ENCODE measurements at places on chromosomes 2 and 18.

- DNase-seq: no peak
Measured at GRCh38 chr2:42978175-42978886, 185.9 kb upstream of the HAAO start.

GRCh38 chr2:154698296-154698720 lies at the start of gene KCNJ3:
KCNJ3 (plus strand) TSS chr2:154698695; CDS start chr2:154698776, 81 bp downstream.
- DNase-seq: no peak

DNA sequence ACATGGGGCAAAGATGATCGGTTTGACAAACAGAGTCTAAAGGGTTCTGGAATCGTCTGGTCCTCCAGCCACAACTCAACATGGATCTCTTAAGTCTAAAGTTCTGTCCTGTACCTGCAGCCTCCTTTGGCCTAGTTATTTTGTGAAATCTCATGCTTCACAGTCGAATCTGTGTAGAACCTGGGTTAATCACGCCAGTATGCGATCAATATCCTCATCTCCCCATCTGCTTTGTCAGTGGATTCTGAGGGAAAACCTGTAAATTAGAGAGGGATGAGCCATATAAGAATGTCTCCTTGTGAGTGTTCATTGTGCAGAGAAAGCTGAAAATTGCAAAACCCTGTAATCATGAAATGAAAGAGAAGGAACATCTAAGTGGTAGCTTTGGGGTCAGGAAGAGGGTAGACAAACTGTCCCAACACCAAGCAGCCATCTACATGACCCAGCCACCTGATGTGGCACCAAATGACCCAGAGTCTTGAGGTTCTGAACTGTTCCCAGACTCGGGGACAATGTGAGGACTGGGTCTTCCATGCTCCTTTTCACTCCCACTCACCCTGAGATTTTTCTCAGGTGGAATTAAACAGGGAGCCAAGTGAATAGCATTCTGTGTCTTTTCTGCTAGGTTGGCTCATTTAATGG lies 175.6 kb downstream of the ALPK2 start:
- no peak for DNase-seq

DNA sequence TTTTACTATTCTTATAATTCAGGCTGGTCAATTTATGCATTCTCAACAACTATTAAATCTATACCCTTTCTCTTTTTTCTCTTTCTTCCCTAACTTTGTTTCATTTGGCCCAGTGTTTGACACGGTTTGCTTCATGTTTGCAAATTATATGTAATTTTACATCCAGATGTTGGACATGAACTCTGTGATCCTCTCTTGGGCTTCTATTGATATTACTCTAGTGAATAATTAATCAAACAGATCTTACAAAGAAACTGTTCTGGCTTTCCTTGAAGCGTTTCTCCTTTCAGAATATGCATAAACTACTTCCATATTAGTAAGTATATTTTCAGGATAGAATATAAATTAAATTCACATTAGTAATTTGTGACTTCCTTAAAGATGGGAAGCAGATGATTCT lies 225.1 kb upstream of the TMEFF2 start:
- DNase-seq: no peak

DNA sequence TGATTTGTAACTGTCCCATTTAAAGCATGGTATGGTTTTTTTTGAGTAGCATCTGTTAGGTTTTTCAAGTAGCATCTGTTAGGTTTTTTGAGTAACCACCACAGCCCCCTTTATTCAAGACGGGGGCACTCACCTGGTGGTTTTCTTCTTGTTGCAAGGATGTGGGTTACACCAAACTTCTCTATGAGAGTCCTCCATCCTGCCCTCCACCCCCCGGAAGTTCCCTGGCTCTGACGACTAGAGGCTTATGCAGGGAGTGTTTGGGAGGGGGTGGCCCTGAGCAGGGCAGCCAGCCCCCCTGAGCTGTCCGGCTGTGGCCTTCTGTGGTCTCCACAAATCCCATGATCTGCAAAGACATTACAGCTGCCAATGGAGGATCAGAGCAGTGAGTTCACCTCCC lies 39.3 kb downstream of the MTCL1 start:
- no peak for DNase-seq

DNA sequence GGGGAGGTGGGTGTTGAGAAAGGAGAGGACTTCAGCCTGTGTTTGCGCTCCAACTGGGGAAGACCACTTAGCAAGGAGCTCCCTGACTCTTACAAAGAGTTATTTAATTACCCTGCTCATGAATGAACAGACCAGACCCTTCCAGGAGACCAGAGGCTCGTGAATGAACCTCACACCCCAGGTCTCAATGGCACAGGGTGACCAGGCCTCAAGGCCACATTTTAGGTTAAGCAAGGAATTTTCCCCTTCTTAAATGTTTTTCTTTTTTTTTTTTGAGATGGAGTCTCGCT lies 25.3 kb downstream of the SMAD7 start:
- DNase-seq: no peak

DNA sequence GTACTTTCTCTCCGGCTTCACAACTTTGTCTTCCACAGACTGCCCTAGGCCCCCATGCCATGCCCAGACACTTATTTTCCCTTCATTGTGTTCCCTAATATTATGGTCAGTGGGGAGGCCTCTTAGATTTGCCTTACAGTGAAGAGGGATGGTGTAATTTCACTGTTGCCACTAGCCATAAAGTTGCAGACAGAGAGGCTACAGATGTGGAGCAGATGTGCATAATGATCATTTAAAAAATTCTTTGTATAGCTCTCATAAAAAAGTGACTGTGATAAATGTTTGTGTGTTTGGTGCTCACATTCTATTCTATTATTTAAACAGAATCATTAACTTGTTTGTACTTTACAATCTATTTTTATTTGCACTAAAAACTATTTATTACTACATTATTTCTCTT lies 67.5 kb upstream of the FN1 start:
- no peak for DNase-seq

DNA sequence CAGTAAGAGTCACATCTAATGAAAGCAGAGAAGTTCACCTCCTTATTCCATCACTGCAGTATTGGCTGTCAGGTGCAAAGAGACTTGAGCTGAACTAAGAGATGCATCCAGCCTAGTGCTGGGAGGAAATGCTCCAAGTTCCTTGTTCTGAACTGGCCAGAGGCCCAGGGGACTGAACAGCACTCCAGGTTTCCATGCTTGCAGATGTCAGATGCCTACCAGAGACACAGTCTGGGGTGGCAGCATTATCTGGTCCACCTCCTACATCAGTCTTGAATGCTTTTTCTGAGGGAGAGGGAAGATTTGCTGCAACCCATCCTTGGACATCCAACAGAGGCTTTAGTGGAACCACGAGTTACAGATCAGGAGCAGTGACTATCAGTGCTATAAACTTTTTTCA lies 331.3 kb downstream of the CYRIA start:
- no peak for DNase-seq
